HCT116 (cell line): ENCODE measurements at places on chromosomes 2 and 18. TPM values are rescaled to one million over a fixed set of nuclear protein-coding genes. Genes with fewer than 3 reads are reported as not detected.

Gene COL4A4
- total RNA-seq: 5.9 TPM

Gene EGR4
- total RNA-seq: 0.37 TPM

Gene BCL11A
- total RNA-seq: 0.71 TPM

Gene RALB
- total RNA-seq: 42.8 TPM

DNA sequence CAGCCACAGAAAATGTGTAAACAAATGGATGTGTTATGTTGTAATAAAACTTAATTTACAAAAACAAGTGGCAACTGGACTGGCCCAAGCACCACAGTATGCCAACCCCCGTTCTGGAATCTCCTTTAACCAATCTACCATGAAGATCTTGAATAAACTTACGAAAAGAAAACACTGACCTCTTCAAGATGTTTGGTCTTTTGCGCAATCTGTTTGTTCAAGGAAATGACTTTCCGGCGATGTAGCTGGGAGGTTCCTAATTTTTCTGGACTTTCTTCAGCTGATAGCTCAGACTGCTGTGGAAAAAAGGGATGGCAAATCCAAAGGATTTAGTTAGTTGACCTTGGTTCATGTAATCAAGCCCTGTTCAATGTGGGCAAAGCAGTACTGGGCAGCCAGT is 55.7 kb downstream of the CCDC93 start:
- DNase-seq: no peak

GRCh38 chr18:73118121-73118816 is 250.5 kb upstream of the NETO1 start:
- DNase-seq: no peak

- DNase-seq: no peak
These were observed 109.9 kb upstream of the COPS8 start for GRCh38 chr2:236975766-236976165.

GRCh38 chr2:84904717-84905174 is 710 bp upstream of the TMSB10 start:
- no peak for DNase-seq

GRCh38 chr2:116057538-116057937 is 1615.1 kb downstream of the DPP10 start:
- no peak for DNase-seq

DNA sequence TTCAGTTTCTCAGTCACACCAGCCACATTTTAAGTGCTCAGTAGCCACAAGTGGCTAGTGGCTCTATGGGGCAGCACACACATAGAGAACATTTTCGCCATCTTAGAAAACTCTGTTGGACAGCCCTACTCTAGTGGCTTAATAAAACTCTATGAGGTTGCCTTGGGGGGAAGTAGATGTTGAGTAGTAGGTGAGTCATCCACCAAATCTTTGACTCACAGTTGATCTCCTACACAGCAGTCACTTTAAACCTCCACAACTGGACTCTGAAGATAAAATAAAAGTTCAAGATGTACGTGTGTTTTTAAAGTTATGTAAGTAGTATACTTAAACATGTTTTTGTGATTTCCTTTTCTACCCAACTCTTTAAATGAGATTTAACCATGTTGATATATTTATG is 379.0 kb downstream of the SETBP1 start:
- DNase-seq: no peak

DNA sequence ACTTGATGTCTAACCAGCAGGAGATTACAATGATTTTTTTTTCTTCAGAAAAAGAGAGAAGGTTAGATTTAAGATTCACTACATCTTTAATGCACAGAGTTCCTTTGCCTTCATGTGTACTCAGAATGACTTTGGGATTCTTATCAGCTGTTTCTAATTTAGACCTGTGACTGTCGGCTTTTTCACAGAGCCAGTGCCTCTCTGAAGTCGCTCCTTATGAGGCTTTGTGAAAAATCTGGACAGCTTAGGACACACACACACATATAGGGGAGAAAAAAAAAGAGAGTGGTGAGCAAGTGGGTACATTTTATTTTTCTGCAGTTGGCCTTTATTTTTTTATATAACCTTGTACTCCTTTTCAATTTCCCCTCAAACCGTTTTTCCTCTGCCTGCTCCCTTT is 893.1 kb upstream of the CELF4 start:
- DNase-seq: no peak

GRCh38 chr2:108841506-108841905 is 54.9 kb downstream of the CCDC138 start:
- DNase-seq: no peak

DNA sequence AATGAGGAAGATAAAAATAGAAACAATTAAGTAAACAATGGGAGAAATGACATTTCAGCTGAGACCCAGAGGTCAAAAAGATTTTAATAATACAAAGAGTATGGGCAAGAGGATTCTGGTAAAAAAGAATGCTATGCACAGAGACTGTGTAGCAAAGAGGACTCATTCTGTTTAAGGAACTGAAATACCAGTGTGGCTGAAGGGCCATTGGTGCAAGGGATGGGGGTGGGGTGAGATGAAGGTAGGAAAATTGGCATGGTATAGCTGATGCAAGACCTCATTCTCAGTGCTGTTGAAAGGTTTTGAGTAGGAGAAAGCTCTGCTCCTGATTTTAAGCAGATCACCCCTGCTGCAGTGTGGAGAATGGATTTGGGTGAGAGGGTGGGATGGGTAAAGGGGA is 10.8 kb downstream of the GALNT1 start:
- DNase-seq: no peak

- no peak for DNase-seq
These were observed 97.2 kb downstream of the INSIG2 start for GRCh38 chr2:118185210-118186109.

DNA sequence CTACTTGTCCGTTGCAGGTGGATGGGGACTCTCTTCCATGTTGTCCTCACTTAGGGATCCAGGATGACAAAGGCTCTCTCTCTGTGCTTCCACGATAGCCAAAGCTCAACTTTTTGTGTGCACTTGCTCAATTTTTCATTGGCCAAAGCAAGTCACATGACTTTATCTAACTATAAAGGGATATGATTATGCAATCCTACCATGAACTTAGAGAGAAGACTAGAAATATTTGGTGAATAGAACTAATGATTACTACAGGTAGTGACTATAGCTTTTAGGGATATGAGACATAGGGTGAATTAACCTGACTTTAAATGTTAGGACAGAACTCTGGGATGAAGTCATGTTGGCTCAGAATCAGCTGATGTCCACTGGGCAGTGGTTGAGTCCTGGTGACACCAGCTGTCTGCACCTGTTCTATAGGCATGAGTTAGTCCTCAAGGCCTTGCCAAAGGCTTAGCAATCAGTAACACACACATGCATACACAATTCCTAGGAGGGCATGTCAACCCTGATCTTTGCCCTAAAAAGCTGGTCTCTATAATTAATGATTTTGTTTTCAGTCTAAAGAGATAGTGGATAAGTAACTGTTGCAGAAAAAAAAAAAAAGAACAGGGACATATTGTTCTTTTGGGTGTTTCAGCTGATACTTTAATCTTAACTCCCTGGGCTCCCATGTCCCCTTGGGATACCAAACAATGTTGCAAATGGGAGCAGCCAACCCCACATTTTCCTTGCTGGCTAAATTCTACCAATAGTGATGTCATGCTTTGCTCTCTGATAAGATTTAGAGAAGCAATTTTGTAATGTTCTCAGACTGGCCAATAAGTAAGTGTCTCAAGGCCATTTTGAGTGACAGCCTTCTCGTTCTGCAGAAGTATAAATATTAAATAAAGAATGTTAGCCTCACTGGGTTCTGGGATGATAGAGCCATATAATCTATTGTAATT is 12.5 kb upstream of the HK2 start:
- DNase-seq: no peak

DNA sequence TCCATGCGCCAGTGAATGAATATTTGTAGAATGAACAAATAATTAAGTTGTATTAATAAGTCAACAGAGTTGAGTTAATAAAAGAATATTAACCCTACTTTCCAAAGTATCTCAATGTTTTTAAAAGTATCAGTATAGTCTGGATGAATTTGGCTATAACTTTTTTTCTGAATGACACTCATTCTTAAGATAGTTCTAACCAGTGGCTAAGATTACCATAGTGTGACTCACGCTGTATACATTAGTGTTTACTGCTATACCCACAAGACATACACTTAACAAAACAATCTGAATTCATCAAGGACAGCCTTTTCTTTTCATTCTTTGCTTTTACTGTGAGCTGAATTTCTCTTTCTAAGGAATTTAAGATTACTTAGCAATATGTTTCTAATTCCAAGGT is 77.0 kb upstream of the PDE1A start:
- DNase-seq: no peak

DNA sequence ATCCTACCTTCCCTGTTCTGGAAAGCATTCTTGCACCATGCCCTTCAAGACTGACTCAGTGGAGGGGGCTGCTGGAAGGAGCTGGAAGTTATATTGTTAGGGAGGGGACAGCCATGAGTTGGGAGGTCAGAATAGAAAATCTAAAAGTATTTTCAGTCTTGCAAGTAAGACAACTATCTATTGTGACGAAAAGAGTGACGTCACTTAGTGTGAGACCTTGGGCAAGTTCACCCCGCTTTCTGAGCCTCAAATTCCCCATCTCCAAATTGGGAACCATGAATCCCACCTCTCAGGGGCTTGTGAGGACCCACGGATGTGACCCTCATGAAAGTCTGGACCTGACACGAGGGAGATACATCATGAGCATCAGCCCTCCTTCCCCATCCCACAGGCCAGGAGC is 46.5 kb downstream of the FOSL2 start:
- DNase-seq: no peak

DNA sequence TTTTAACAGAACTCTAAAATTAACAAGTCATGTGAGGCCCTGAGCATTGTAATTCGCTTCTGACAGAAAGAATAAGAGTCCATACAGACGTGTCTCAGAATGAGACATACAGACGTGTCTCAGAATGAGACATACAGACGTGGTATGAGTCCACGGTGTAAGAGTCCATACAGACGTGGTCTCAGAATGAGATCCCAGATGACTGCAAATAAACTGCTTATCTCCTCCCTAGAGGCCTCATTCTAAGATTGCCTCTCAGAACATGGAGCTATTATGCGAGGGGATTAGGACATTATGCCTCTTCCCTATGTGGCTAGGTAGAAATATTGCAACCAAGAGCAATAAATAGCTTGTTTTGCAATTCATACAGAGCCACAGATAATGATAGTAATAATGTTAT is 63.9 kb downstream of the NEB start:
- no peak for DNase-seq
